ENCODE measurements at places on chromosomes 12 and 14.
A peak's percentile ranks its signal among the peaks of the same experiment; 100 is the strongest.

DNA sequence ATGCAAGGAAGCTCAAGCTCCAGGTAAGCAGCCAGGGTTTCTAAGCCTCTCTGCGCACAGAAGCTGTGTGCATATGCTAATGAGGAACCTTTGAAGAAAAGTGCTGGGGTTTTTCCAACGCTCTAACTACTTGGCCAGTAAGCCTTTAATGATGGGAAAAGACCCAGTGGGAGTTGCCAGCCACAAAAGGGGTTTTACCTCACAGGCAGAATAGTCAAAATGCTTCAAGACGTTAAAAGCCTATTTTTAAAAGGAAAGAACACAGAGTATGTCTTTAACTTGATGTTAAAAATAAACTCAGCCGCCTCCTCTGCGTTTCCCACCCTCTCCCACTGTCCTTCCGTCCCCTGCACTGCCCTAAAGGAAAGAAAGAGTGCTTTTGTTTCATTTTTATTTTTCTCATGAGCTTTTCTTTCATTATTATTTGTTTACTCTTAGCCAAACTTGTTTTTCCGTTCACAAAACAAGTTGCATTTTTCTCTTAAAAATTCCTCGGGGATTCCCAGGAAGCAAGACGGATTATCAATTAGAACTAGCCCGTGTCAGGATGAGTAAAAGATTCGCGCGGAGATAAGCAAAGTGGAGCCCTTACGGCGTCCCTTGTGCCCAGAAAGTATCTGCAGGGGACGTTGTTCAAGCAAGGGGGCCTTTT lies 209.8 kb upstream of the NUDT4 start:
- peak; percentile 31 for DNase-seq

- DNase-seq = peak; percentile 65
These were observed 1.4 kb downstream of the TMTC1 start for GRCh38 chr12:29782285-29782870.

DNA sequence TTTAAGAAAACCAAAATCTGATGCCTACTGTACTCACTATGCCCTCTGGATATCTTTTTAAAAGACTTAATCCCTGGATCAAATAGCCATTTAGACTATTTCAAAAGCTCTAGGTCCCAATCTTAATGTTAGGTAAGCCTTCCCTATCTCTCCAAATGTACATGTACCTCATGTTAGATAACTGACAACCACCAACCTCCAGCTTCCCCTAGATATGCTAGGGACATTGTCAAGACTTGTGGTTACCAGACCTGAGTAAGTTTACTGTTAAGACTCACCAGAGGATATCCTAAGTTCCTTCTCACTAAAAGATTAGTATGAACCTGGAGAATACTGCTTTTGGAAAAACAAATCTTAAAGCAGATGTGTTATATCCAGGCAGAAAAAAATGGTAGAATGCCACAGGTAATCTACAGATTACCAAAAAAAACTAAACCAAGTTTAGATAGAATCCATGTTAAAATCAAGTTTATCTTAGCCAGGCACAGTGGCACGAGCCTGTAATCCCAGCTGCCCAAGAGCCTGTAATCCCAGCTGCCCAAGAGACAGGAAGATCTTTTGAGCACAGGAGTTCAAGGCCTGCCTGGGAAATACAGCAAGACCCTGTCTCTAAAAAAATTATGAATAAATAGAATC lies 9.7 kb downstream of the NAP1L1 start:
- peak; percentile 36 for DNase-seq

DNA sequence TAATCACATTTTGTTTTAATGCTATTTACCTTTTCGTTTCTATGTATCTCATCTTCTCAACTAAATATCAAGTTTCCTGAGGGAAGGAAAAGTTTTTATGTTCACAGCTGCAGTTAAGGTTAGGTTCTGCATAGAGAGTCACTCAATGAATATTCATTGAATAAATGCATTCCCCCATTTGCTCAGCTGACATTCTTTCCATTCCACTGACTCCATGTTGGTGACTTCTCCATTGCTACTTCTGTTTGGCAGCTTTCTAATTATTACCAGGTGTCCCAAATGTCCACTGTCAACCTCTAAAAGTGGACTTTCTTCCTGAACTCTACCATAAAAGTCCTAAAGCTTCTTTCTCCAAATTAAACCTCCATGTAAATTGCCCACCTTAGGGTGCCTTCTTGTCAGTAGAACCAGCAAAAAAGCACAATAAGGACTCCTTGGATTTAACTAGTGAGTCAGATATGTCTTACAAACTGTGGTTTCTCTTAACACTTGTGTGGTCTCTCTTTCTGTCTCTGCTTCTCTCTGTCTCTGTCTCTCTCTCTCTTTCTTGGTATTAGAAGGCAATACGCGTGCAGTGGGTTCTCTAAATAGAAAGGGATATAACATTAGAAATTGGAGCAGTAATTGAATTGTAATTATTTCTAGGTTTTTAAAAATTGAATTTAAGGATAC lies 85.9 kb downstream of the TMEM117 start:
- no peak for DNase-seq

DNA sequence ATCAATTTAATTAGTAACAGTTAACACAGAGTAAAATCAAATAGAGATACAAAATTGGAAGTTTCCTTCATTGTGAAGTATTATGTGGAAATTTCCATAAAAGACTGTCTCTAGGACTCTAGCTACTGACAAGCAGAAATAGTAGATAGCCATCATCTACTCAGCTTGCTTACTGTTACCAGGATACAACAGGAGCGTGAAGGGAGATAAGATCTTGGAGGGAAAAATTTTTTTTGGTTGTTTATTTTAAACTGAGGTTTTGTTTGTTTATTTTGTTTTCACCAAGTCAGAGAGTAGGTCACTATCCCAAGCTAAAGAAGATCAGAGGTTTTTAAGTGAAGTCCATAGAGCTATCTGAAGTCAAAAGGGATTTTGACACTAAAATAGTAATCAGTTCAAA lies 861.3 kb upstream of the MGAT4C start:
- DNase-seq = no peak

DNA sequence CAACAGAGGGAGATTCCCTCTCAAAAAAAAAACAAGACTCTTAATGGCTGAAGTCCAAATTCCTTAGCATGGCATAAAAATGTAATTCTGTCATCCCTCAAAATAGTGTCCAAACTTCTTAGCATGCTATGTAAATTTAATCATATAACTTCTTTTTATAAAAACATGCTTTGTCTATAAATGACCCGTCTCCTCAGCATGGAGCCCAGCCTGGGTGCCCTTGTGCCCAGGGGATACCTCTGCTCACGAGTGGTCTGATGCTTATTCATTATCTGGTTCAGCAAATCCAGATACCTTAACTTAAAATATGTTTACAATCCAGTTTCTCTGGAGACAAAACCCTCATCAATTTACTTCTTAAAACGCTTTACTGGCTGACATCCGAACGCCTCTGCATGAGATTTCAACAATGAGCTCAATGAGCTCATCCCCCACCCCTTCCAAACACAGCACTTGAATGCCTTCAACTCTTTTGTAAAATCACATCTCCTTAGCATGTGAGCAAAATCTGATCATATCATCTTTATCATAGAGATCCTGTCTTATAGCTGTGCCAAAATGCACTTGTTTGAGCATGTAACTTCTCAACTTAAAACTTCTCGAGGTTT lies 15.7 kb downstream of the RTL1 start:
- no peak for DNase-seq

DNA sequence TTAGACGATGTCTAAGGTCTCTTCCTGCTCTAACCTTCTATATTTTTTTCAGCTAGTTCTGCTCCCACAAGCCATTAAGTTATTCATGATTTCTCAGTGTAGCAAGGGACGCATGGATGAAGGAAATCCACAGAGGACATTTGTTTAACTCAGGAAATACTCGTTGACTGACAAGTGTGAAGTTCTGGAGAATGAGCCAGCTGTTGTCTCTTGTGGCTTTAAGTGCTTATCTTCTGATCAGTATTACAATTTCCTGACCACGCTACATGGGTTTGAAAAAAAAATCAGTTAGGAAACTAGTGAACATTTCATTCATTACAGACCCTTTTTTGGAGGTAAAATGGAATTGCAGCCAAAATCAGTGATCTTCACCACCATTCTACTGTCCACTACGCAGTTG lies 53.1 kb downstream of the GUCY2C start:
- DNase-seq = peak; percentile 31

GRCh38 chr14:50910495-50911420 lies 33.5 kb downstream of the PYGL start:
- DNase-seq = no peak

DNA sequence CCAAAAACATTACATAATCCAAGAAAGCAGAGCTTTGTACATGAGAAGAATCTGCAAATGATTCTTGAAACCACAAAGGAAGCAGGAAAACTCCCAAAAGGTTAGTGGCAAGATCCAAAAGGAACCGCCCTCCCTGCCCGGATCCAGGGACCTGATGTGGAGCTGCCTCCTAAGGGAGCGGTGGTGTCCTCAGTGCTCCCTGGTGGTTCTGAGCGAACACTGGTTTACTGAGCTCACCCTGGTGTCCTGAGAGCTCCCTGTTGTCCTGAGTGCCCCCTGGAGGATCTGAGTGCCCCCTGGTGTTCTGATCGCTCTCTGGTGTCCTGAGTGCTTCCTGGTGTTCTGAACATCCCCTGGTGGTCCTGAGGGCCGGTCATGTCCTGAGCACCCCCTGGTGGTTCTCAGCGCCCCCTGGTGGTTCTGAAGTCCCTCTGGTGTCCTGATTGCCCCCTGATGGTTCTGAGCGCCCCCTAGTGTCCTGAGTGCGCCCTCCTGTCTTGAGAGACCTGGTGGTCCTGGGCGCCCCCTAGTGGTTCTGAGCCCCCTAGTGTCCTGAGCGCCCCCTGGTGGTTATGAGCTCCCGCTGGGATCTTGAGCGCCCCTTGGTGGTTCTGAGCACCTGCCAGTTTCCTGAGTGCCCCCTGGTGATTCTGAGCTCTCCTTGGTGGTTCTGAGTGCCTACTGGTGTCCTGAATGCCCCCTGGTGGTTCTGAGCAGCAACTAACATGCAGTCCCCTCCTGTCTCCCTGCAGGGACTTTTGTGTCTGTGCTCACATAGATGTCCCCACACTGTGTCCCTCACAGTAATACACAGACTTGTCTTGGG lies 891.1 kb downstream of the TMEM121 start:
- DNase-seq = peak; percentile 98

GRCh38 chr12:107014055-107014454 lies 27.1 kb upstream of the MTERF2 start:
- DNase-seq = no peak

- DNase-seq = no peak
These were observed 23.0 kb upstream of the TBK1 start for GRCh38 chr12:64428956-64429355.

DNA sequence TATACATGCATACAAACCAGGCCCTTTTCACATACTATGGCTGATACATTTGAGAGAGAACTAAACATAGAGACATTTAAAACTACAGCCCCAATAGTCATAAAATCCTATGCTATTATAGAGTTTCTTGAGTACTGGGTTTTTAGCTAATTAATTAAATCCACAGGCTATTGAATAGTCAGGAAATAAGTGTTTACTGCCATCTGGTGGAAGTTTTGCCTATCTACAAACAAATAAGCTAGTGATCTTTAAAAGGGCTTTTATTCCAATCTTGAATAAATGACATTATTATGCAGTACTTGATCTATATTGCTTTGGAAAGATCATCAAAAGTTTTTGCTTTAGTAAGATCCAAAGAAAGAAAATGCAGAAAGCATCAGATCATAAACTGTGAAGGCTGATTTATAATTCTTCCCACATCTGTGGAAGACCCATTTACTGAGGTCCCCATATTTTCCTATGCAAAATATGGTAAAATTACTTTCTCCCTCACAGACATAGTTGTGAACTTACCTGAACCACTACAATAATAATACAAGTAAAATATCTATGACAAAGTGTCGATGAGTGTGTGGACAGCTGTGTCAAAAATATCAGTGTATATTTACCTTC lies 131.3 kb downstream of the ITPR2 start:
- peak; percentile 31 for DNase-seq

- no peak for DNase-seq
These were observed 2.7 kb downstream of the ACTN1 start for GRCh38 chr14:68976160-68977067.

DNA sequence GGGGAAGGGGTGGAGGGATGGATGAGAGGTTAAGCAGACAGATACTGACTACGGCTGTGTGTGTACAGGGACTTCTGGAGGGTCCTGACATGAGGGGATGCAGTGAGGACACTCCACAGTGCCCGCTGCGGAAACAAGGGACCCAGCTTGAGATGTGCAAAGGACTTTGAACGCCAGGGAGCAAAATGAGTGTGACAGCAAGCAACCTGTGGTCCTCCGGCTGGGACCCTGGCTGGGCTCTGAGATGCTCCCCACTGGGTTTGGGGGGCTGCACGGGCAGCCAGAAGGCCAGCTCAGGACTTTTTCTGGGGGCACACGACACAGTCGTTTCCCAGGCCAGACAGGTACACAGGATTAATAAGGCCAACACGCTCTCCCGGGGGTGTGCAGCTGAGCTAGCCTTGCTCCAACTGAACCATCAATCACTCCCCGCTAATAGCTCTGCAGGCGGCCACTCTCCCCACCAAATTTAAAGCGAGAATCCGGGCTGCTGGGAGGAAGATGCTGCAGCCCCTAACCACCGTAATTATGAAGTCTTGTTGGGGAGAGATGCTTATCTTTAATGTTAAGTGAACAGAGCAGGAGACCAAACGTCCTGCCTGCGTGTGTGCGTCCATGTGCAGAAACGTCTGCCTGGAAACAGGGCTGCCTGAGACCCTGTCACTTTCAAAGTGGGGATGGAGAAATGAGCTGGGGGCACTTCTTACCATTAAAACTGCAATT lies 51.6 kb upstream of the DLK1 start:
- no peak for DNase-seq

DNA sequence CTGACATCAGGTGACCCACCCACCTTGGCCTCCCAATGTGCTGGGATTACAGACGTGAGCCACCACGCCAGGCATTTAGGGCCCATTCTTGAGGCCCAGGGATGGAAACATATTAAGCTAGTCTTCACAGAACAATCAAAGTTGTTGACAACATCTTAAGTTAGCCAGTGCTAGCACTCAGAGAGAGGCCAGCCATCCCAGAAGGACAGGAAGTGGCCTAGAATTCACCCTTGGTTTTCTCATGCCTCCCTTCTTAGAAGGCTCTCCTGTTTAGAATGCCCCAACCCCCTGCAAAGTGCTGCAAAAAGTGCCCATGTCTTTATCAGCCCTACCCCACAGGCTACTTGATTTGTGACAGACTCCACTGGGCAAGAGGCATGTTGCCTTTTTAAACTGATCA lies 12.1 kb upstream of the OR6J1 start:
- DNase-seq = no peak

DNA sequence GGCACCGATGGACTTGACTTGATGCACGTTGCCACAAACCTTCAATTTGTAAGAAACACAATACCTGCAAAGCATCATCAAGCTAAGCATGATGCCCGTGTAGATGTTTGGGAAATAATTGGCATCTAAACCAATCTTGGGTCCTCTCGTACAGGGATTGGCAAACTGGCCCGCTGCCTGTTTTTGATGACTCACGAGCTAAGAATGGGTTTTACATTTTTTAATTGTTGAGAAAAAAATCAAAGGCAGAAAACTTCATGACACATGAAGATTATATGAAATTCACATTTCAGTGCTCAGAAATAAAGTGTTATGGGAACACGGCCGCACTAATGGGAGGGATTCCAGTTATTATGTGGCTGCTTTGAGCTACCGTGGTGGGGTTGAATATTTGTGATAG lies 10.9 kb downstream of the MTA1 start:
- DNase-seq = no peak
